ENCODE measurements at places on chromosomes 4 and X.

DNA sequence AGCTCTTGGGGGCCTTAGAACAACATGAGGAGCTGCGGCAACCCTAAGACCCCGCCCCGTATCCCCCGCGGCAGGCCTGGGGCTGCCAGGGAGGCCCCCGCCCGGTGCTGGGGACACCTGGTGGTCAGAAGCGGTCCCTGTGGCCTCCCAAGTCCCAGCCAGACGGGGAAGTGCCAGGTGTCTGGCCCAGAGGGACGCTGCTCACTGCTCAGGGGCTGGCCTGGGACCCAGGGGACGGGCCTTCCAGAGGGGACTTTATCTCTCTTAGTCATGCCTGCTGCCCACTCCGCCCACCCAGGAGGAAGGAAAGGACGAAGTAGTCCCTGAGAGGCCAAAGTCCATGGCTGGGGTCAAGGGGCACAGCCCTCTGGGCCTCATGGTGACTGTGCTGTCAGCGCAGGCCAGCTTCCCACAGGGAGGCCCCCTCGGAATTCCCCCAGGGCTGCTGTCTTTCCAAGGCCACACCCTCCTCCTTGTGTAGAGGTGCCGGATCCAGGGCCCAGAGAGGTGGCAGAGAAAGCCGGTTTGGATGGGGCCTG is 31.0 kb upstream of the HTRA3 start:
- DNase-seq: no peak

GRCh38 chr4:133498149-133498548 is 349.1 kb downstream of the PCDH10 start:
- DNase-seq: no peak

- DNase-seq: no peak
Observed at GRCh38 chr4:183959319-183960045, 54.4 kb downstream of the STOX2 start.

DNA sequence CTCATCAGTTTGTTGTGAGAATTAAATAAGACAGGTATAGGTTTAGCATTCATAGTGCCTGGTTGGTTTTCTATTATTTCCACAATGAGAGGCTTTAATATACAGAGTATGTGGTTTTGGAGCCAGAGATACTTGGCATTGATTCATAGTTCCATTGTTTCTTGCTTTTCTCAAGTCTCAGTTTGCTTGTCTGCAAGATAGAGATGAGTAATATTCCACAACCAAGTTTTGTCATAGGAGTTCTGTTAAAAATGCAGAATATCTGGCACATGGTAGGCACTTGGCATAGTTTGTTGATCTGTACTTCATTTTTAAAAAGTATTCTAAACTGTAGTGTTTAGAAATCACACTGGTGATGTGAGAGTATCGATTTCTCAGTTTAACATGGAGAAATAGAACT is 37.5 kb upstream of the EDA2R start:
- DNase-seq: no peak

- no peak for DNase-seq
Observed at GRCh38 chr4:164068392-164068791, 573.9 kb downstream of the TMA16 start.

GRCh38 chr4:62199291-62199810 is 999.2 kb downstream of the ADGRL3 start:
- no peak for DNase-seq

DNA sequence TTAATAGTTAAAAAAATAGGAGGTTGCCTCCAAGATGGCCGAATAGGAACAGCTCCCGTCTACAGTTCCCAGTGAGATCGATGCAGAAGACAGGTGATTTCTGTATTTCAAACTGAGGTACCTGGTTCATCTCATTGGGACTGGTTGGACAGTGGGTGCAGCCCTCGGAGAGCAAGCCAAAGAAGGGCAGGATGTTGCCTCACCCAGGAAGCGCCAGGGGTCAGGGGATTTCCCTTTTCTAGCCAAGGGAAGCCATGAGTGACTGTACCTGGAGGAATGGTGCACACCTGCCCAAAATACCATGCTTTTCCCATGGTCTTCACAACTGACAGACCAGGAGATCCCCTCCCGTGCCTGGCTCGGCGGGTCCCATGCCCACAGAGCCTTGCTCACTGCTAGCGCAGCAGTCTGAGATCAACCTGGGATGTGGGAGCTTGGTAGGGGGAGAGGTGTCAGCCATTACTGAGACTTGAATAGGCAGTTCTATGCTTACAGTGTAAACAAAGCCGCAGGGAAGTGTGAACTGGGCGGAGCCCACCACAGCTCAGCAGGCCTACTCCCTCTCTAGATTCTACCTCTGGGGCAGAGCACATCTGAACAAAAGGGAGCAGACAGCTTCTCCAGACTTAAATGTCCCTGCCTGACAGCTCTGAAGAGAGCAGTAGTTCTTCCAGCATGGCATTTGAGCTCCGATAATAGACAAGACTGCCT is 47.5 kb downstream of the PPA2 start:
- no peak for DNase-seq

DNA sequence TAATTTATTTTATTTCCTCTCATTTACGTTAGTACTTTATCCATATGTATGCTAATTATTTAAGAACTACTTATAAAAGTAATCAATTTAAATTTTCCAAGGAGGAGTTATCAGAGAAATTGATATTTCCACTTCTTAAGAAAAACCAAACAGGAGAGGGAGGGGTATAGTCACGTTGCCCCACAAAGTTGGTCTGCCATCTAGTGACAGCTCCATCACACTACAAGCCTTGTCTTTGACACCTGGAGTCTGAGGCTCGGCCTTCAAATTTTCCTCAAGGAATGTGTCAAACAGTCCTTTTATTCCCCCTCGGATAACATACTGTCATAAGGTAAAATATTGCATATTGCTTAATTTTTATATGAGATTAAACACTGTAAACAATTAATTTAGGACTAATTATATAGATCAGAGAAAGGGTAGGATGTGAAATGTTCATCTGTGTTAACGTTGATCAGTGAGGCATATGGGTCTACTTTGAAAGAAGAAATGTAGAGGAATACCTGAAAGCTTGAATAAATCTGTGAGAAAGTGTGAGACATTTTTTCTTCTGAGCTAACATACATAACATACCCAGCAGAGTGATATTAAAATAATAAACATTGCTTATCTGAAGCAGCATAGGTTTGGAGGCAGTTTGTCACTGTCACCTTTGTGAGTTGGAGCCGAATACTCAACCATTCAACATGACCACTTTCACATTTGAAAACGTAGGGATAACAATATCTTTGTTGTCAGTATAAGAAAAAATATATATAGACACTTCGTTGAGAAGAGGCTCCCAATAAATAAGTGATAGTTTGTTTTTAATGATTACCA is 114.4 kb downstream of the GLRA3 start:
- no peak for DNase-seq

DNA sequence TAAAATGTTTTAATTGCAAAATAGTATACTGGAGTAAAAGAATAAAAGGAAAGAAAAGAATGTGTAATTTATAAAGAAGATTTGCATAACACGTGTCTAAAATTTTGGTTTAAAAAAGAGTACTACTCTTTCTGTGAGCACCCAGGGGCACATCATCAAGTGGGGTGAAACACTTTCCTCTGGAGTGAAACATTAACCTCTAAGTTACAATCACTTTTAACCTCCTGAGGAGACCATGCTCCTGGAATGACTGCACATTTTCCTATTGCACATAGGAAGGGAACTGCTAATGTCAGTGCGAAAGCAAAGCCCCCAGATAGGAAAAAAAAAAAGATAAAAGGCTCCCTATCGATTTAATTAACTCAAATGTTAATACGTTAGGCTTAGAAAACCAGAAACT is 13.3 kb downstream of the VEGFC start:
- DNase-seq: no peak

Data from muscle of arm (tissue), 14 donors.